ENCODE measurements at places on chromosomes 16 and 17.

GRCh38 chr16:57245472-57246113 is 534 bp downstream of the ARL2BP start:
- DNase-seq, result no peak

DNA sequence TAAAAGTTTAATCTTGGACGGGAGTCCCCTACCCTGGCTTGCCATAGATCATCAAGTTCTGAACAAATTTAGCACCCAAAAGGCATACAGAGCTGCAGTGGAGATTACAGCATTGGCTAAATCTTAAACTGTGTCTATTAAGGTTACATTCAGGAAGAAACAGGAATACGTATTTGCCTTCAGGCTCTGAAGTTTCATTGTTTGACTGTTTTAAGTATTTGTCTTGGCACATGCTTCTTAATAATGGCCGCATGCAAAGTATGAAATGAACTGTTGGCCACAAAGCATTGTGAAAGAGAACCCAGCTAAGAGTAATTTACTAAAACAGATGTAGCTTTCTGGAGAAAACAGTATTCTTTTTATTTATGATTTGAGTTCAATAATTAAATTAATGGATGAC is 63.9 kb upstream of the CNEP1R1 start:
- DNase-seq, result no peak

GRCh38 chr17:29576214-29577000 is 7.9 kb downstream of the TP53I13 start:
- DNase-seq, result no peak

- no peak for DNase-seq
These were observed 134.9 kb downstream of the NLK start for GRCh38 chr17:28177351-28177750.

- DNase-seq, result no peak
These were observed 5.8 kb downstream of the TRIM25 start for GRCh38 chr17:56908001-56908542.

- DNase-seq, result no peak
These were observed 75.8 kb downstream of the UTP18 start for GRCh38 chr17:51335883-51336822.

GRCh38 chr17:77885678-77886386 is 72.7 kb upstream of the TNRC6C start:
- no peak for DNase-seq

DNA sequence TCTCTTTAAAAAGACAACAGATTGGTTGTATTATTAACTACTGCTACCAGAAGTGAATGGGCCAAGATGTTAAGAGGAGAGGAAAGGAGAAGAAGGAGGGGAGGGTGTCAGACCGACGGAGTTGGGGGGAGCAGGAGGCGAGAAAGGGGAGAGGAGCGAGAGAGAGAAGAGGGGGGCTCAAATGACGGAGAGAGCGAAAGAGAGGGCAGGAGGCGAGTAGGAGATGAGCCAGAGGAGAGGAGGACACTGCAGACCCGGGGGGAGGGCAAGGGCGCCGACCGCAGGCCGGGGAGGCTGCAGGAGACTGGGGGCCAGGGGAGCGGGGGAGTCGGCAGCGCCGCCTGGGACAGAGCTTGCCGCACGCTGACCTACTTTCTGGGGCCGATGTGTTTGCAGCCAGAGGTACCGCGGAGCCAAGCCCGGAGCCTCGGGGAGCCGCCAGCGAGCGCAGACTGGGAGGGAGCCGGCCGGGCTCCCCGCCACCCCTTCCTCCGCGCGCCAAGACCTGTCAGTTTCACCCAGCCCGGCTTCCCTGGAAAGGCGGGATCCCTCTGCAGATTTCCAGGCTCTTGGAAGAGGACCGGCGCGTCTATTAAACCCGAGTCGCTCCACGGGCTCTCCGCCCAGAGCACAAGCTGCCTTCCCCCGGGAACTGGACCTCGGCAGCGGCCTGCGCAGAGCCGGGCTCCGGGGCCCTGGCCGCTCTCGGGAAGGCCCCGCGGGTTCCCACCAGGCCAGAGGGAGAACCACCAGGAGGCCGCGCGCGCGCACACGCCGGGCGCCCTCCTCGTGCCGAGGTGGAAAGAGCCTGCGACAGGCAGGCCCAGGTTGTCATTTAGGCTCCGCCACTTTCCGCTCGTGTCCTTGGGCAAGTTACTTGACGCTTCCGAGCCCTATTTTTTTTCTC is 74.6 kb downstream of the CMC2 start:
- no peak for DNase-seq

DNA sequence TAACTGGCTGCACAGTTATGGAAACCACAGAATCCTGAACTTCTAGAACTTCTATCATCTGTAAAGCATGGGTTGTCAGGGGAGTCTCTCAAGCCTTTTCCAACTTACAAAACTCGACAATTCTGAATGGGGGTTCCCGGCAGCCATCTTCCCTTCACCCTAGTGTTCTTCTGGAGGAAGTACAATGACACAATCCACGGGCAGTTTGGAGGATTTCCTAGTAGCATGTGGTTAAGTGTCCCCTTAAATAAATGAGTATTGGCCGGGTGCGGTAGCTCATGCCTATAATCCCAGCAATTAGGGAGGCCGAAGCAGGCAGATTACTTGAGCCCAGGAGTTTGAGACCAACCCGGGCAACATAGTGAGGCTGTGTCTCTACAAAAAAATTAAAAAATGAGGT is 2.1 kb downstream of the SLC16A6 start:
- DNase-seq, result no peak

DNA sequence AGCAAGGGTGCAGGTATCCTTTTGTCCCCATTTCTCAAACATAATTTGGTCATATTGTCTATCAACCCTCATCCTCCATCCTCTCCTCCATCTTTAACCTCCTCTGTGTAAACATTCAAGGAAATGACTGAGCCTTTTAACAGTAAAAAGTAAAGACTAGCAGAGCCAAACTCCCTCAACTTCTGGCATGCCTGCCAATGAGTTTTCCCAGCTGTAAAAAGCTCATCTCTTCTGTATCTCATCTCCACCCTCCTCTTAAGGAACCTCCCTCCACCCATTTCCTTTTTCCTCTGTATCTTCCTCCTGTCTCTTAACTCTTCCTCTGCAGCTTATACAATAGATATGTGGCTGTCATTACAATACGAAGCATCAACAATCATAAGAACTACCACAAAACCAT is 76.9 kb upstream of the PSMD7 start:
- DNase-seq, result no peak

GRCh38 chr16:11561454-11561805 is 25.3 kb downstream of the LITAF start:
- DNase-seq, result no peak

- no peak for DNase-seq
These were observed 3.3 kb downstream of the TLCD3B start for GRCh38 chr16:30027588-30028437.

DNA sequence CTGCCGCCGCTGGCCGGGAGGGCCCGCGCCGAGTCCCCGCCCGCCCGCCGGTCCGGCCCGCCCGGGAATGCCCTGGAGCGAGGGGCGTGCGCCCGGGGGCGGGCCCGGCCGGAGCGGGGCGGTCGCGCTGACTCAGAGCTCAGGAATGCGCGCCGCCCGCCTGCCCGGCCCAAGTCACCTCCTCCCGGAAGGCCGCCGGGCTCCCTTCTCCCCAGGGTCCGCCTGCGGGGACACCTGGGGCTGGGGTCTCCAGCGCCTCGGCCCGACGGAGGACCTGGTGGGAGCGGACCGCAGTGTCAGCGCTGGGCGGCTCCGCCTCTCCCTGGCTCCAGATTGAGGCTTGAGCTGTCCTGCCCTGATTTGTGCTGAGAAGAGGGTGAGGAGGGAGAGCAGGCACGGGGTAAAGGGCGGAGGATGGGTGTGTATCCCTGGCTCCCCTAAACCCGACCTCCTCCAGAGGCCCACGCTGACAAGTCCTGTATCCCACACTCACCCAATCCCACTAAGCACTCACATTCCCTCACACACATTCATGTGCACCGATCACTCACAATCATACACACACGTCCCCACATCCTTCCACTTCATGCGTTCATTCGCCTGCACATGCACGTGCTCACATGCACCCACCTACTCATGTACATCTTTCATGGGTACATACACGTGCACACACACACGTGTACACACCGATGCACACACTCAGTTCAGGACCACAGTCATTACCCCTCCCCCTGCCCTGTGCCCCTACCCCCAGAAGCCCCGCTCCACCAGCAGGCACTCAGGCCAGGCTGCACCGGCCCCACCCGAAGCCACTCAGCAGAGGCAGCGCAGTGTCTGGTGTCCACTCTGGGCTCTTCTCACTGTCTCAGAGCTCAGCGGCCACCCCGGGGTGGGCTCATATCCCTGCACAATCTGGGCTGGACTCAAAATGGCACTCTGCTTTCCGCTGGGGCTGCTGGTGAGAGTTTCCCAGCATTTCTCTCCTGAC is at the start of gene RHBDF1:
Gene RHBDF1, minus strand, starts transcription at position 71 of the 988 bp plus-strand sequence. CDS start 7,616 bp downstream, outside the sequence.
- no peak for DNase-seq

DNA sequence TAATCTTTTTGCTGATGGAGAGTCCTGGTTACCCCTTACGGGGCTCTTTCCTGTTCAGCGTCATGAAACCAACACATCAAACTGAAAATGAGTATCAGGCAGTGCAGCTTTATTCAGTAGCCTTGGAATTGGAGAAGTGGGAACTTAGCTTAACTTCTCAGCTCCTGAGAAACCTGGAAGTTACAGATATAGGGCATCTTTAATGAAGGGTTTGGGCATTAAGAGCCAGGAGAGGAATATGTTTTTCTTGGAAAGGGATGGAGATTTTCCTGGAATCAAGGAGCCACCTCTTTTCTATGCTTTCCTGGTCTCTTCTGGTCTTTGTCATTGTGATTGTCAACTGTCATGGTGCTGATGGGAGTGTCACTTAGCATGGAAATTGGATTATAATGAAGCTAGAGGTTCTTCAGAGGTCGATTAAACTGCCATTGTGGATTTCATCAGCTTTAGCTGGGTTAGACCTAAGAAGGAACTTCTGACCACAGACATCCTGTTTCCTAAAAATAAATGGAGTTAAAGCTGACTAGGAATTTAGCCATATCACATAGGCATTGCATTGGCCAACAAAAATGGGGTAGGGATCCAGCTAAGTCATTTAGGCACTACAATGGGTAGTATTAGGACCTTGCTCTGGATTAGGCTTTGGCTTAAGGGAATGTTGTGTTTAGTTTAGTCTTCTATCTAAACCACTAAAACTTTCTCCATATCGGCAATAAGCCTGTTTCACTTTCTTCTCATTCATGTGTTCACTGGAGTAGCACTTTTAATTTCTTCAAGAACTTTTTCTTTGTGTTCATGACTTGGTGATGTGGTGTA is 186.4 kb downstream of the BCAS3 start:
- DNase-seq, result no peak

- no peak for DNase-seq
These were observed at the start of gene RHOT1 for GRCh38 chr17:32142038-32142856. Gene RHOT1 (plus strand): TSS chr17:32142502. CDS start chr17:32142693, 191 bp downstream.

DNA sequence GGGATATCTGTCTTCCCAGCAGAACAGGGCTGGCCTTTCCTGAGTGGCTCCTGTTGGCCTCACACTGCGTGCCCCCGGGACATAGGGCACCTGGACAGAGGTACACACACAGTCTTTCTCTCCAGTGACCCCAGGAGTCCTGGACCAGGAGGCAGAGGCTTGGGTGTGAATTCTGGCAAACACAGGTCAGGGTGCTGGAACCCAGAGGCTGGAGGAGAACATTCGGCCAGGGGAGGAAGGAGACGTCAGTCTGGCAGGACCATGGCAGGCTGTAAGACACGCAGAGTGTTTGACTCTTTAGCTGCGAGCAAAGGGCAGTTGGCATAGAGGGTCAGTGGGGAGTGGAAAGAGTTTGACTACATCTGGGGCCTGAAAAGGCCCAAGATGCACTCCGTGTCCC is 4.1 kb upstream of the TVP23A start:
- no peak for DNase-seq

DNA sequence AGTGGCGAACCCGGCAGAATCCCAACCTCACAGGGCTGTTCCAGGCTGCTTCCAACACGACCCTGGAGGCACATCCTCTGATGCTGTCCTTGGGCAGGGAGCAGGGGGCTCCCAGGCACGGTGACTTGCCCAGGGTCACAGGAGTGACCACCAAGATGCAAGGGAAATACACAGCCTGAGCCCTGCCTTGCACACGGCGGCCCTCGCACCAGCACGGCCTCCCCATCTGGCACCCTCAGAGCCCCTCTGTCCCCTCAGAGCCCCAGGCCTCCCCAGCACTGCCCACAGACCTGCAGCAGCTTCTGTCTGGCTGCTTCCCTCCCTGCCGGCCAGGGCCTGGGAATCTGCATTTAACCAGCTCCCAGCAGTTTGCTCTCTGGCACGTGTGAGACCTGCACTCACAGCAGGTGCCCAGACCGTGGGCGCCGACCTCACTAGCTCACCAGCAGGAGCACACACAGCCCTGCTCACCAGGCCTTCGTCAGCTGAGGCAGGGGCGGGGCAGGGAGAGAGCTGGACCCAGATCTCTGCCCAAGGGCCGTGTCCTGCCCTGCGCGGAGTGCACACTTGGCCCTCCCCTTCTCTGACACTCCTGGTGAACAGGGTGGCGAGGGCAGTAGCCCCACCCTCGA is 29.7 kb upstream of the ZC3H18 start:
- no peak for DNase-seq

DNA sequence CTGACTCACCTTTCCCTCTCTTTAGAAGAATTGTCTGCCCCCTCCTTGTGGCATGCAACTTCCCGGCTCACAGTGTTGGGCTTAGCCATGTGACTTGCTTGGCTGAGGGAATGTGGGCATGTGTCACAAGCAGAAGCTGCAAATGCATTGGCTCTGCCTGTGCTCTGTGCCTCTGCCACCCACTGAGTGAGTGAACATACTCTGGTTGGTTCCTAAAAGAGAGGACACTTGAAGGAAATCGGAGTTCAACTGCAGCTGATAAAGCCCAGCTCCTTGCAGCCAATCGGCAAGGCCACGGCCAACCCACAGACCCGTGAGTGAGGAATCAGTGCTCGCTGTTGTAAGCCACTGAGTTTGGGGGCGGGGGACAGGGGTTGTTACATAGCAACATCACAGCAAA is 10.9 kb upstream of the GINS2 start:
- DNase-seq, result no peak

GRCh38 chr17:2303204-2304188 is at the start of the genes SMG6 and SRR:
Gene SMG6 (minus strand): TSS chr17:2303785. CDS start chr17:2303720, 65 bp downstream.
Gene SRR (plus strand): TSS chr17:2303950. CDS start chr17:2315561, 11,611 bp downstream.
- DNase-seq, result peak; percentile 52

GRCh38 chr17:43636426-43636825 is 25.3 kb downstream of the MEOX1 start:
- DNase-seq, result no peak

DNA sequence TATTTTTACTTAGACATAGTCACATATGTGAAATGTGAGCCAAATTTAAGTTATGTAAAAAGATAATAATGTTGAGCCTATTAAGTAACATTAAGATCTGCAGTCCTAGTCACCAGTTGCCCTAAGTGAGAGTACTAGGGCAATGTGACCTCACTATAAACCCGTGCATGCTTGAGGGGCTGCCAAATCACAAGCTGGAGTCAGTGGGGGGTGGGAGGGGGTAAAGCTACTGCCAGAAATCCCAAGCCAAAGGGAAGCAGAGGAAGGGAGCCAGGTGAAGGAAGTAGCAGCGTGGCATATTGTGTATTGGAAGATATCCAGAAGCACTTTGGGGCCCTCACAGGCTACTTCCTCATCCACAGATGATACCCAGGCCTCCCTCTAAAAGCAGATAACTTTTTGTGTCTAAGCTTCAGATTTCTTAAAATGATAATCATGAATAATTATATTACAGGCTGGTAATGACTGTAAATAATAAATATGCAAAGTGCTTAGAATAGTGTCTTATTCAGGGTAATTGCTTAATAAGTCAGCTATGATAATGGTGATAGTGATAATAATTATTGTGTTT is 134.1 kb downstream of the CA10 start:
- DNase-seq, result no peak
